Neural crest cell (in vitro differentiated cells): ENCODE measurements at places on chromosomes 16 and 17. TPM values are rescaled to one million over a fixed set of nuclear protein-coding genes. Genes with fewer than 3 reads are reported as not detected.

The WNT3 gene
- total RNA-seq, result 8.4 and 9.3 TPM in 2 replicates

The SPOP gene
- 51.9 and 60.3 TPM in 2 replicates for total RNA-seq

The CMTM2 gene
- 0.54 and 0.75 TPM in 2 replicates for total RNA-seq

- DNase-seq, result no peak
Measured at GRCh38 chr17:42537826-42538451, 1.9 kb downstream of the NAGLU start.

GRCh38 chr17:3440451-3440850, 6.8 kb upstream of the OR1E2 start:
- DNase-seq, result no peak

DNA sequence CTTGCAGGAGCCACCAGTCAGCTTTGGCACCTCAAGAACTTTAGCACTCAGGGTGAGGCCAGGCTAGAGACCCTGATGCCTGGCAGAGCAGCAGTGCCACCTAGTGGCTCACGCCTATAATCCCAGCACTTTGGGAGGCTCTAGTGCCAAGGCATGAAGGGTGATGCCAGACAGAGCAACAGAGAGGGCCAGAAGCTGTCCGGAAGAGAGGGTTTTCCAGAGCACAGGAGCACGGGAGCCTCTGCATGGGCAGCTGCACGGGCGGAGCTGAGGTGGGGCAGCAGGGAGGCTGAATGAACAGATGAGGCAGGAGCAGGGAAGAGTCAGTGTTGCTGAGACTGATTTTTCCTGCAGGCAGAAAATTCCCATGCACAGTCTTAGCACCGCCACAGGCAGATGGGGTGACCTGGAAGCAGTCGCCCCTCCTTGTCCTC, 38.9 kb downstream of the MYH3 start:
- peak; percentile 66 for DNase-seq

GRCh38 chr16:57643910-57644309, 15.5 kb downstream of the ADGRG1 start:
- no peak for DNase-seq

DNA sequence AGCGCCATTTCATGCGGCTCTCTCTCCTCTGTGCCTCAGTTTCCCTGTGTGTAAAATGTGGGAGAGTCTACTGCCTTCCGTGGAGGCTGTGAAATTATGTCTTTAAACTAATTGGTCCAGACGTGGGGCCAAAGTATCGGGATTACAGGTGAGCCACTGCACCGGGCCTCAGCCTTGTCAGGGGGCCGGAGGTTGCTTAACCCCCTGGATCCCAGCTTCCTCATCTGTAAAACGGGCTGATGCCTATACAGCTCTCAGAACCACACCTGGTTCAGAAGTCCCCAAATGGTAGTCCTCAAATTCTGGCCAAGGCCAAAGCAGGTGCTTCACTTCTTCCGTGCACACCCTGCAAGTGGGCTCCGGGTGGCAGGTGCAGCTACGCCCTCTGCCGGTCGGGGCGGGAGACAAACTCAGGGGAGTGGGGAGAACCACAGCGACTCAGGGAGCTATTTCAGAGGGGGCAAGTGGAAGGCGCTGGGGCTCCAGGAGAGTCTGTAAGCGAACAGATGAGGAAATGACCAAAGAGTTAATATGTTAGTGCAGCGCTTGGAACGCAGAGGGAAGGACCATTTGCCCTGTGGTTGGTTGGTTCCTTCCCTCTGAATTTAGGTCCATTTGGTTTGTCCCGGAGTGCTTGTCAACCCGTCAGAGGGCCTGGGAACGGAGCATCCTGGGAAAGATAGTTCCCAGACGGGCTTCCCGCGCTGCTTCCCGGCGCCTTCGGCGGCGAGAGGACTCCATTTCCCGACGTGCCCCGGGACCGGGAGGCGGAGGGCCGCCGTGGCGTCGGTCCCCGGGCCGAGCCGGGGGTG, at the start of gene MGRN1:
TSS of gene MGRN1 (plus strand) at position 812 of the 812 bp plus-strand sequence. CDS start 135 bp downstream, outside the sequence.
- peak; percentile 85 for DNase-seq

DNA sequence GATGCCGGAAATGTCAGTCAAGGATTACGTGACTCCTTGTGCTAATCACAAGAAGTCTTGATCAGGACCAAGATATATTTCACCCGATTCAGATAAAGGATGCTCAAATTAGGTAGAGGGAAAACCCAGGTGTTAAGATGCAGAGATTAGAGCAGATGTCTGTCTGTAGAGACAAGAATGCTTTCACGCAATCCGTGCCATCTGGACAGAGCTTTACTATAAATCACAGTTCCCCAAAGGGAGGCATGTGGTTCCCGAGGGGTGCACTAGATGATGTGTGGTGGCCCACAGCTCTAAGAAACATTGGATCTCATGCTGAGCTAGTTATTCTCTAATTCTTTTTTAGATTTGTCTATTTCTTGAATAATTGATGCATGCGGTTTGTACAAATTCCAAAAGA, 9.8 kb upstream of the MAP3K14 start:
- no peak for DNase-seq

DNA sequence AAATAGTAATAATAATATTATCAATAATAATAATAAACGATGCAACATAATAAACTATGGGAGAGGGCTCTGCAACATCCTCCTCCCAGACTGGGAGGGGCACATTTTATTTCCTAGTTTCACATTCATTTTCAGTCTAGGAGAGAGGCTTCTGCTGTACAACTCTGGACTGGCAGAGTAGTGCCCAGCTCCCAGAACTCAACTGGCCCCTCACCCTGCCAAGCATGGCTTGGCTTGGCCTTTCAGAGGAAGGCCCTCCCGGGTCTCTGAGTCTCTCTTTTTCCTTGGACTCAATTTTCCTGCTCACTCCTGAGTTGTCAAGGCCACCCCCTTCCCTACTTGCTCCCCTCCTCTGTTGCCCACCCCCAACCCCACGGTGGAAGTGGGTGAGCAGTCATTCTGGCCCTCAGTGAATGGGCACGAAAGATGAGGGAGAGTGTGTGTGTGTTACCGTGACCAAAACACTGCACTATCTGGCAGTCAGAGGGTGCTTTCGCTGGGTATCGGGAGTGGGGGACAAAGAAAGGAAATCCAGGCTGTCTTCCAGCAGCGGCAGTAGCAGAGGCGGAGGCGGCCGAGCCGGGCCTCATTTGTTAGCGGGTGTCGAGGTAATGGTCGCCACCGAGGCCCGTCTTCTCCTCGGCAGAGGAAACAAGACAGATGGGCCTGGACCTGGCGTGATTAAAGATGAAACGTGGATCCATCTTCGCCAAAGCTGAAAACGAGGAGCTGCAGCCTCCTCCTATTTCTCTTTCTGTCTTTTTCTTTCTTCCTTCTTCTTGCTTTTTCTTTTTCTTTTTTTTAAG, 2.3 kb downstream of the HOXB4 start:
- no peak for DNase-seq

DNA sequence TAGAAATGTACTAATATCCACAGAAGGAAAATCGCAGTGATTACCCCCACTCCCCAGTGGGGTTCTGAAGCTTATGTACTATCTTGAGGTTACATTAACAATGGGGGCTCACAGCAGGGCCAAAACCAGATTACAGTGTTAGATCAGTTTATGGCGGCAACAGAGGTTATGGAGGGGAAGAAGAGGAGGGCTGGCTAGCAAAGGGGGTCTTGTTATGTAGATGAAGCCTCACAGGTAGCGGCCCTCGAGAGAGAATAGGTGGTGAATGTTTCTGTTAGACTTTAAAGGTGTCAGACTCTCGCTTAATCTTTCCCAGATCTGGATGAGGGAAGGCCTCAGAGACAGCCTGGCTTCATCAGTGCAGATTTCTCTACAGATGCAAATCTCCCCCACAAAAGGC, 22.2 kb downstream of the RNF112 start:
- no peak for DNase-seq

GRCh38 chr17:82429824-82430223, 11.4 kb upstream of the OGFOD3 start:
- DNase-seq, result no peak

DNA sequence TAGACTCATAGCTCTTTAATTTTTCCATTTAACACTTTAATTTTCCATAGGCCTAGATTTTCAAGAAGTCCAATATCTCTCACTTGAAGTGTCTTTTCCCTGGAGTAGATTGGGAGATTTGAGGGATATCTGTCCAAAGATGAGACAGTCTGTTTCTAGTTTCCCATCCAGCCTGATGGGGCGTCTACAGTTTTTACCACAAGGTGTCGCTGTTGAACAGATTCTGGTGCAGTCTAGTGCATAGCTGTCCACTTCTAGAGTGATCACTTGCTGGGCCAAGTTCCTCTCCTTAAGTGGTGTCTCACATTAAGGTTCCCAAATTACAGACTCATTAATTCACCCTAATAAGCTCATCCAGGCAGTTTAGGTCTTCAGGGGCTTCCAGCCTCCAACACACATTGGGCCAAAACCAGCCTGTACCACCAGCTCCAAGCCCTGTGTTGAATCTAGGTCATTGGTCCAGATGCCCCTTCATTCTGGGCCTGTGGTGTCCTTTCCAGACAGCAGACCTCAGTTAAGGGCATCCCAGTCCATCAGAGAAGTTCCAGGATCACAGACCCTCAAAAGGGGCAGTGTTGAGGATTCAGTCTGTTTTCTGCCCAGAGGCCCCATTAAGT, 9.4 kb downstream of the SNX20 start:
- peak; percentile 49 for DNase-seq
